ENCODE measurements at places on chromosomes 4 and X.

GRCh38 chrX:153999359-154000037 lies 20.2 kb downstream of the IRAK1 start:
- no peak for DNase-seq

DNA sequence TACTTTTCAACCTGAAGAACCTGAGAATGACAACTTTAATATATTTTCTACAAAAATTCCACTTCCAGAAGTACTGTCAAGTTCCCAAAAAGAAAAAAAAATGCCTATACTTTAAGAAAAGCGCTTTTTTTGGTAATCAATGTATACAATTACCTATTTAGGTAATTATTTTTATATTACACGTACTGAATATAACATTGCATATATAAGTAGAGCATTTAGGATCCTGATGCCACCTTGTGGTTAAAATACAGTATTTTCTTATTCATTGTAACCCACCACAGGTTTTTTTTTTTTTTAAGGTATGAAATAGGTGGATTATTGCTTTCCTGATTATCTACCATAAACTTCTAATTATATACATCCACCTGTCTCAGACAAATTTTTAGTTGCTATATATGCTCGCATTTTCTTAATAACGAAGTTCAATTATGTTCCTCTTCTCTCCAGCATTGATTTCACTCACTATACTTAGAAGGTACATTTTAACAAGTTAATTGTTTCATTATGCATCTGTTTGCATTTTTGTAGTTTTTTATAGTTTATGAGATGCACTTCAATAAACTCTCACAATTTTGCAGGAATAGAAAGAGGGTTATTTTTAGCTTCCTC lies 5.2 kb downstream of the MAP9 start:
- DNase-seq: no peak

DNA sequence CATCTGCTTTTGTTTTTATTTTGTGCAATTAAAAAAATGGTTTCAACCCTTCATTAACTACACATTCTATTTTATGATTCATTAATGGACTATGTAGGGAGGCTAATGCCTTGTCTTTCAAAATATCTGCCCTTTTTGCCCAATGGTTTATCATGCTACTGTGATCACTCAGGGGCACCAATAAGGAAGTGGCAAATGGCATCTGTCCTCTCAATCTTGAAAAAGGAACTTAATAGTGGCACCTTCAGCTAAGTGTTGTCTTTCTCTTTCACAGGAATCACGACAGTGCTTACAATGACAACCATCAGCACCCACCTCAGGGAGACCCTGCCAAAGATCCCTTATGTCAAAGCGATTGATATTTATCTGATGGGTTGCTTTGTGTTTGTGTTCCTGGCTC lies 57.1 kb downstream of the COMMD8 start:
- DNase-seq: no peak

- DNase-seq: no peak
Observed at GRCh38 chrX:79361192-79361870, 5.8 kb downstream of the ITM2A start.

GRCh38 chrX:68808686-68809357 lies 20.0 kb upstream of the EFNB1 start:
- no peak for DNase-seq

DNA sequence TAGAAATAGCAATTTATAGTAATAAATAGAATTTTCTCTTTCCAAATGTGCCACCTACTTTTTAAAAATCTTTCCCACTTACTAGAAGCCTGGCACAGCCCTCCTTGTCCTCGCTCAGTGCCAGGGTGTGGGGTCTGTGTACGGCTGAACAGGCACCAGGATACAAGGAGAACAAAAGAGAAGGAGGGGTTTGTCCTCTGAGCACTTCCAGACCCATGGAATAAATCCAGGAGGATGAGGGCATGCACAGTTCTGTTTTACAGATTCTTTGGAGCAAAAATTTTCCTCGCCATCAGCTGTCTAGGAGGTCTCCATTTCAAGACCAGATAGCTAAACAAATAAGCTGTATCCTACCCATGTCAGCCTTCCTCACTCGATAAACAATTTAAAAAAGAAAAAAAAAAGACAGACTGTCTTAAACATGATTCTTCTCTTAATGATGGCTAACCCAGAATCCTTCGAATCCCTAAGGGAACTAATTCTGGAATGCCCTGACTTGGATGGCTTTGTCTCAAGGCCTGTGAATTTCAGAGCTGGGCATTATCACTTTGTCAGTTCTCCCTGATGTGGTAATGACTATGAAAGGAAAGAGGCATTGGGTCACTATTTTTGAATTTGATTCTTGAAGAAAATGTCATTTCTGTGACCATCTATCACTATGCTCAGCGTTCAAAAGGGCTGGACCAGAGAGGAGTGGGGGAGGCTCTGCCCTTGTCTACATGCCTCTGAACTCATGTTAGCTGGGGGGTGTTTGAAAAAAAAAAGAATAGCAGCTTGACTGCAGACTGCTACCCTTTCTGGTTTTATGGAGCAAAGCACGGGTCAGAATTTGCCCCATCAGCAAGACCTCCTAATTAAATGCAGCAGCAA lies 151.0 kb downstream of the DCTD start:
- no peak for DNase-seq
